Activated gamma-delta T cell treated with Interleukin-2 at 50 U/mL for 16 hours (primary cell): ENCODE measurements at places on chromosomes 12 and 14.

DNA sequence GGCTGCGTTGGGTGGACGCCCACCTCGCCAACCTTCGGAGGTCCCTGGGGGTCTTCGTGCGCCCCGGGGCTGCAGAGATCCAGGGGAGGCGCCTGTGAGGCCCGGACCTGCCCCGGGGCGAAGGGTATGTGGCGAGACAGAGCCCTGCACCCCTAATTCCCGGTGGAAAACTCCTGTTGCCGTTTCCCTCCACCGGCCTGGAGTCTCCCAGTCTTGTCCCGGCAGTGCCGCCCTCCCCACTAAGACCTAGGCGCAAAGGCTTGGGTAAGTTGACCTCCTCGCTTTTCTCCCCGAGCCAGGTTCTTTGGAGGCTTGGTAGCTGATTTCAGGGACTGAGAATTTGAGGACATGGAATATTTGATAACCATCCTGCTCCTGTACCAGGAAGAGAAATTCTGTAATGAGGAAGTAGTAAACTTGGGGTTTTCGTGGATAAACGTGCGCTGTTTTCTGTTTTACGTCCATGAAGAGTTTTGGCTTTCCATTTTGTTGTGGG lies 530 bp downstream of the APAF1 start:
- no peak for DNase-seq

DNA sequence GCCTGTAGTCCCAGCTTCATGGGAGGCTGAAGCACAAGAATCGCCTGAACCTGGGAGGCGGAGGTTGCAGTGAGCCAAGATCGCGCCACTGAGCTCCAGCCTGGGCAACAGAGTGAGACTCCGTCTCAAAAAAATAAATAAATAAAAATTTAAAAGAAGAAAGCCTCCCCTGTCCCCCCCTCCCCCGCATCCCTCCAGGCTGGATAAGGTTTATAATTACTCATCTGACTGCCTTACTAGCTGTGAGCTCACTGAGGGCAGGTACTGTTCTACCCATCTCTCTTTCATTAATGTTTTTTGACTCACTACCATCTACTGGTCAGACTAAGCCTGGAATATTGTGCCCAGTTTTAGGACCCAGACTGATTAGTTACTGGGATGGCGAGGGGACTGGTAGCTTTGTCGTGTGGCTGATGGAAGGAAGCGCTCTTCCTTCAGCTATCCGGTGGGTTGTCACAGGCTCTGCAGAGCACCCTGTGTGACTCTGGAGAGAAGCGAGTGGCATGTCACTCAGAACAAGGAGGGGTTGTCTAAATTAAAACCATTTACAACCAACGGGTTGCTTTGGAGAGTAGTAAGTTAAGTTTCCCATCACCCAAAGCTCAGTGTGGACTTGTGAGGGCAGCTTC lies 16.9 kb downstream of the EVL start:
- no peak for DNase-seq

DNA sequence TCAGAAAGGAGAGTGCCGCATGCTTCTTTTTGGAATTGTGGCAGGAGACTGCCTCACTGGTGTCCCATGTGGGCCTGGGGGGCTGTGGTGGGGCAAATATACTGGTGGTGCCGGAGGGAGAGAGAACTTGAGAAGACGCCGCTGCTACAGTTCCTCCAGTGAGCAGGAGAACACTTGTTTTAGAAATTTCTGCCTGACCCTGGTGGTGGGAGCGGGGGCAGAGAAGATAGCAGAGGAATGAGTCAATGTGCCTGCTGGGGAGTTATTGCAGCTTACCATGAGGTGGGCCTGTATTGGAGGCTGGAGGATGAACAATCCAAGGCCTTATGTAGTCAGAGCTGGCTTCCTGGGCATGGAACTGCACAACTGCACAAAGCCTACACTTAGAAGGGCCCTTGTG lies 211.8 kb downstream of the SNAPC1 start:
- DNase-seq = no peak

DNA sequence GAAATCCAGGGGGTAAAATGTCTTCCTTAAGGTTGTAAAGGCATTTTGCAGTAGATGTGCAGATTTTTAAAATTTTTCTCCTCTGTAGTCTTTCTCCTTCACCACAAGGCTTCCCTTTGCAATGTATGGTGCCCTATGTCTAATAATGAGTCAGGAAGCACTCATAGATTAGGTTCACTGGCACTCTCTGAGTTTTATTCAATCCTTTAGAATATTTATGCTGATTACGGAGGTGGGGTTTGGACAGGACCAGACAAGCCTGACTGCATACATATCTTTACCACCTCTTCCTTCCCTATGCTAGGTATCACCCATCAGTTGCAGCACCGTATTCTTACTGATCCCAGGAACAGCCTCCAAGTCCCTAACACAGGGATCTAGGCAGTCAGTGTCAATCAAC lies 99.5 kb downstream of the NEDD1 start:
- no peak for DNase-seq

- no peak for DNase-seq
Measured at GRCh38 chr12:132617822-132618682, 524 bp upstream of the P2RX2 start.
